Chondrocyte (in vitro differentiated cells): ENCODE measurements at places on chromosomes 7 and 10. TPM values are rescaled to one million over a fixed set of nuclear protein-coding genes. Genes with fewer than 3 reads are reported as not detected.

The MMP21 gene
- total RNA-seq: not detected in 3 replicates

The GLCCI1 gene
- total RNA-seq: 10.2 to 11.4 TPM (median 10.9 TPM) in 3 replicates

The RBP3 gene
- not detected in 3 replicates for total RNA-seq

The MYL7 gene
- total RNA-seq: not detected in 3 replicates

The CCL24 gene
- not detected in 3 replicates for total RNA-seq

The SLC29A4 gene
- 6.6 to 10.4 TPM (median 9.7 TPM) in 3 replicates for total RNA-seq

The IKZF1 gene
- not detected in 3 replicates for total RNA-seq

DNA sequence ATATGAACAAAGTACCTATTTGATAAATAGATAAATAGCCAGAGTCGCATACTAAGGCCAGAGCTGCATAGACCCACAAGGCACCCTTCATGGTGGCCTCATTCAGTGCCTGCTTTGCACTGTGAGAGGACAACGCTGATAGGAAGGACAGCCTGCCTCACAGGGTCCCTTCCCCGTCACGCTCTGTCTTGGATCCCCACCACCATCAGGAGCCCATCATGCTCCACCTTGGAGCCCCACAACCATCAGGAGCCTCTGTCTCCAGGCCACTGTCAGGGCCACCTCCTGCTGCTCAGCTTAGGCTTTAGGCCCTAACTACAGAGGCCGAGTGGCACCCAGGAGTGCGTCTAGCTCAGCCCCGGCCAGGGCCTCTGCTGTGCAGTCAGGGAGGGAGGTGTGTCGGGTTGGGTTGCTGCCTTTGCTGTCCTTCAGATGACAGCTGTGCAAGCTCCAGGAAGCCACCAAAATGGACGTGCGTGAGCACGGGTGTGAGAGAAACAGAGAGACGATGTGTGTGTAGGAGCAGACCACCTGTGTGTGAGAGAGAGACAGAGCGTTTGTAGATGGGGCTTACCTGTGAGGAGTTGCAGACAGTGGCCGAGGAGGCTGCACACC, 516.9 kb downstream of the GLRX3 start:
- H3K27me3 ChIP-seq: no peaks in the 10 kb centered on the region
- H3K4me3 ChIP-seq: no peak overlapping the region

- no peak overlapping the region for H3K4me3 ChIP-seq
- DNase-seq: no peak
- no peaks in the 10 kb centered on the region for H3K27me3 ChIP-seq
- H3K4me1 ChIP-seq: peaks cover 5% of the 10 kb centered on the region
Observed at GRCh38 chr10:113819989-113820388, 33.9 kb downstream of the DCLRE1A start.

GRCh38 chr10:132417257-132417910, 20.4 kb downstream of the PWWP2B start:
- no peak overlapping the region for H3K4me3 ChIP-seq
- H3K4me1 ChIP-seq: peaks cover 65% of the 10 kb centered on the region
- no peak for DNase-seq
- H3K36me3 ChIP-seq: peaks cover 5% of the 10 kb centered on the region
- no peak overlapping the region for H3K27ac ChIP-seq

- H3K36me3 ChIP-seq: peaks cover 14% of the 10 kb centered on the region
- DNase-seq: no peak
- H3K4me3 ChIP-seq: no peak overlapping the region
- peaks cover 45% of the 10 kb centered on the region for H3K4me1 ChIP-seq
- no peak overlapping the region for H3K27ac ChIP-seq
- H3K27me3 ChIP-seq: no peaks in the 10 kb centered on the region
Observed at GRCh38 chr7:55521512-55521911, 50.8 kb downstream of the VOPP1 start.

DNA sequence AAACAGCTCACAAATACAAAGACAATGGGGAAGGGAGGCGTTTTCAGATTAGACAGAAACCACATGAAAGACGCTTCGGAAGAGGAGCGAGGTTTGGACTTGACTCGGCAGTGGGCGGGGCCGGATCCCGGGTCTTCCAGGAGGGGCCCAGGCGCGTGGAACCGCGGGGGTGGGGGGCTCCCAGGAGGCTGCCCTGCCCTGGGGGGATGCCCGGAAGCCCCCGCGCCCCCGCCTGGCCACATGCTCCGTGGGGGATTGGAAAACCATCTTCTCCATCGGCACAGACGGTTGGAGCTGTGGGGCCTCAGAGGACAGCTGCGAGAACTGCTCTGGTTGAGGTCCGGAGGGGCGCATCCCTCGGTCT, 186.0 kb upstream of the SHH start:
- H3K27ac ChIP-seq: no peak overlapping the region
- H3K4me1 ChIP-seq: no peaks in the 10 kb centered on the region
- H3K27me3 ChIP-seq: peaks cover 17% of the 10 kb centered on the region
- H3K36me3 ChIP-seq: no peaks in the 10 kb centered on the region
- no peak overlapping the region for H3K4me3 ChIP-seq

DNA sequence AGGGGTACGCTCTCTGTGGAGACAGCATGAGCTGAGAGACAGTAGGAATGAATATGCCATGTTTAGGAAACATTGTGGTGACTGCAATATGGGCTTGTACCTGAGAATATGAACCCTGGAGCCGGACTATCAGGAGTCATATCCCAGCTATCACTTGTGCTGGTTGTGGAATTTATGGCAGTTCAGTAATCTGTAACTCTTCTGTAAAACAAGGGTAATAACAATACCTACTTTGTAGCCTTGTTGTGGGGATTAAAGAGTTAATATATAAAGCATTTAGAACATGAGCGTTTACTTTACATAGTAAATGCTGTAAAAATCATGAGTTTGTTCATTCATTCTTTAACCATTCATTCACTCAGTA, 44.4 kb downstream of the EXOC6 start:
- H3K4me1 ChIP-seq: peaks cover 10% of the 10 kb centered on the region
- H3K27ac ChIP-seq: no peak overlapping the region
- no peaks in the 10 kb centered on the region for H3K27me3 ChIP-seq
- H3K36me3 ChIP-seq: no peaks in the 10 kb centered on the region

GRCh38 chr10:103552856-103553742, 59.6 kb downstream of the NEURL1 start:
- peaks cover 37% of the 10 kb centered on the region for H3K27me3 ChIP-seq
- no peaks in the 10 kb centered on the region for H3K36me3 ChIP-seq
- peak; percentile 85 for DNase-seq
- H3K4me1 ChIP-seq: peaks cover 5% of the 10 kb centered on the region
- no peak overlapping the region for H3K4me3 ChIP-seq

GRCh38 chr10:69090685-69091084, 2.8 kb downstream of the SRGN start:
- H3K4me3 ChIP-seq: no peak overlapping the region
- H3K4me1 ChIP-seq: peaks cover 53% of the 10 kb centered on the region
- DNase-seq: no peak

DNA sequence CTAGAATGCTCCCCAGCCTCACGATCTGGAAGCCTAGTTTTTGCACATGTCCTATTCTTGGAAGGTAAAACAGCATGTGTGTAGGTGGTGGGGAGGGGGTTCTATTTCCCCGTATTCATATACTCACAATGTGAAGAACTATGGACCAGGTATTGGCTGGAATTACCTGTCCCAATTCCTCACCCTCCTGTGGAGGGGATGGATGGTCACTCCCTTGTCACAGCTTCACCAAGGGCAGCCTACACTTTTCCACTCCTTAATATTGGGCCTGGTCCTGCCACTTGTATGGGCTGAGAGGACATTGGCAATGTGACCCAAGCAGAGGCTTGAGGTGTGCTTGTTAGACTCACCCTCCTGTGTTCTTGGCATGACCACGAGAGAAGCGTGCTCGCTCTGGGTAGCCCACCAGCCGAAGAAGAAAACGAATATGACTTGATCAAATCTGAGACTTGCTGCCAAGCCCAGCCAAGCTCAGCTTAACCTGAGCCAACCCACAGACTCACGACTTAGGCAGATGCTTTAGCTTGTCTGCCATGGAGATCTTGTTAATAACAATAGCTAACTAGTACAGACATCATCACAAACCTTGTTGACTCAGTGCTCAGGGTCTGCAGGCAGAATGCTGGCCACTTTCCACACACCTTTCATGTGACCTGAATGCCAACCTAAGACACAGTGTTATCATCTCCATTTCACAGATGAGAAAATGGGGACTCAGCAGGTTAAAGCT, 17.2 kb downstream of the ZNF488 start:
- no peak for DNase-seq
- H3K36me3 ChIP-seq: peaks cover 1% of the 10 kb centered on the region
- H3K27ac ChIP-seq: no peak overlapping the region
- peaks cover 9% of the 10 kb centered on the region for H3K4me1 ChIP-seq
- peaks cover 5% of the 10 kb centered on the region for H3K27me3 ChIP-seq

DNA sequence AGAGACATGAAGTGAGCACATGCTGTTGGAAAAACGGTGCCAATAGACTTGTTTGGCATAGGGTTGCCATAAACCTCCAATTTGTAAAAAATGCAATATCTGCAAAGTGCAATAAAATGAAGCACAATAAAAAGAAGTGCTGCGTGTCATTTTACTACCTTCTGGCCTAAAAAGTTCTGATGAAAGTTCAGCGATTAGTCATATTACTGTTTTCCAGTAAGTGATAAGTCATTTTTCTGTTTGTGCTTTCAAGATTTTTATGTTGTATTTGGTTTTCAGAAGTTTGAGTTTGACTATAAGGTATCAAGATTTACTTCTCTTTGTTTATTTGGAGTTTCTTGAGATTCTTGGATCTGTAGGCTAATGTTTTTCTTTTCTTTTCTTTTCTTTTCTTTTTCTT, 16.8 kb downstream of the AOAH start:
- H3K4me1 ChIP-seq: no peaks in the 10 kb centered on the region
- no peak overlapping the region for H3K27ac ChIP-seq
- H3K27me3 ChIP-seq: peaks cover 2% of the 10 kb centered on the region
- H3K36me3 ChIP-seq: peaks cover 3% of the 10 kb centered on the region
- no peak overlapping the region for H3K4me3 ChIP-seq

DNA sequence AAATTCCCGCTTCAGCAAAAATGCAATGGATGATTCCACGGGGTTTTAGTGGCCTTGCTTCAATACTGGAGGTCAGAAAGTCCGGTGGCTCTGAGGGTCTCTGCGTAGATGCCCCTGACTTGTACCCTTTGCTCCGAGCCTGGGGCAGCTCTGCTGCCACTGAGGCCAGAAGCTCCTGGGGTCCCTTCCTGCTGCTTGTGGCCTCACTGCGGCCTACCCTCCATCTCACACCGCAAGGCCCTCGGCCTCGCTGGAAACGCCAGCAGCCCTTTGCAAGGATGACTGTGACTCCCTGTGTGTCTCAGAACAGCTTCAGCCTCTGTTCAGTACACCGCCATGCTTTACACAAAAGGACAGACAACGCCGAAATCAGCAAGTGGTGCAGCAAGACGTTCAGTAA, 244.8 kb downstream of the ACTR3B start:
- DNase-seq: no peak
- H3K27me3 ChIP-seq: no peaks in the 10 kb centered on the region
